ENCODE measurements at places on chromosomes 7 and 10. TPM values are rescaled to one million over a fixed set of nuclear protein-coding genes. Genes with fewer than 3 reads are reported as not detected.

Gene ACHE
- 30.0 TPM for total RNA-seq

GRCh38 chr7:40747856-40748255 is 613.1 kb downstream of the SUGCT start:
- DNase-seq: no peak

- no peak for DNase-seq
Observed at GRCh38 chr10:72912736-72913135, 19.2 kb downstream of the OIT3 start.

GRCh38 chr10:6283655-6284054 is 80.9 kb downstream of the PFKFB3 start:
- no peak for DNase-seq

DNA sequence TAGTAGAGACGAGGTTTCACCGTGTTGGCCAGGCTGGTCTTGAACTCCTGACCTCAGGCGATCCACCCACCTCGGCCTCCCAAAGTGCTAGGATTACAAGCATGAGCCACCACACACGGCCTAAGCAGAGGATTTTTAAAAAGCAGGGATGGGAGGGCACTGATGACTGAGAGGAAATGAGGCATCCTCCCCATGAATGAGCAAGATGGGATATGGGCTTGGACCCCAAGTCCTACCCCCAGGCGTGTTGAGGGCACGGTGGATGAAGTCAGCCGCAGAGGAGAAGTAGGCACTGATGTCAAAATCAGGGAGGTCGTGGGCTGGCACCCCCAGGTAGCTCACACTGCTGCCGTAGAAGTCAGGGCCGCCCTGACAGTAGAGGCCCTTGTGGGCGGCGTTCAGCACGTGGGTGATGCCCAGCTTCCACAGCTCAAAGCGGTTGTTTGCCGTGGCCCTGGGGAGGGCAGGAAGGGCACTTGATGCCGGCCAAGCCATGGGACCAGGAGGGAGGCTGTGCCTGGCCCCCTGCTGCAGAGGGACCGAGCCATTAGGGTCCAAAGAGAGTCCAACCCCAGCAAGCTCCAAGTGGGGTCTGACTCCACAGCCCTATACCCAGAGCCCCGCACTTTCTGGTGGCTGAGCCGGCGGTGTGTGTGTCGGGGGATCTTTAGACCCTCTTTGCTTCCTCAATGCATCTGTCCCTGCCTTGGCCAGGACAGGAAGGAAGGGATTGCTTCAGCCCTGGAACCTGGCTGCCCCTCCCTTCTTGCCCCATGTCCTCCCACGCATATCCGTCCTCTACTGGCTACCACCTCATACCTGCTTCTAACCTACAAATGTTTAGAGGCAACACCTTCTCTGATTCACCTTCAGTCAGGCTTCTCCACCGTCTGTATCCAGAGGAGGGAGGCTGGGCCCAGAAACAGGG is 3.4 kb upstream of the SAMD8 start:
- no peak for DNase-seq

- no peak for DNase-seq
Observed at GRCh38 chr10:110163192-110163773, 44.1 kb upstream of the MXI1 start.

DNA sequence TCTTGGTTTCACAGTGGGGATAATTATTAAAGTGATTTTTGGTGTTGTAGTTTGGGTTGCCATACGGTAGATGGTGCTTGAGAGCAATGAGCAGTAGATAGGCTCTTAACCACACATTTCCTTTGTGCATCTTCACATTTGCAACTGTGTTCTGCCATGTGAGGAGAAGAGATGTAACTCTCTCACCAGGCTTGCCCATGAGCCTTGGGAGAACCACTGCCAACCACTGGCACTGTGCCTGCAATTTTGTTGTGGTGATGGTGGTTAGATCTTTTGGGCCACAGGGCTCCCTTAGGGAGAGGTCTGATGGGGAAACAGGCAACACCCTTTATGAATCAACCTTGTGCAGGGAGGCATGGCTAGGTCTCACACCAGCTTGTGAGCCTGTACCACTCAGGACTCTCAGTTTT is 204.3 kb downstream of the CCDC7 start:
- DNase-seq: no peak

GRCh38 chr10:121981346-121981745 is 6.3 kb upstream of the NSMCE4A start:
- DNase-seq: no peak

Gene CDK5
- 52.9 TPM for total RNA-seq

- DNase-seq: peak; percentile 94
Observed at GRCh38 chr7:149771720-149772240, 1.6 kb downstream of the ZNF467 start.

GRCh38 chr10:26626066-26626465 is 71.4 kb upstream of the PDSS1 start:
- no peak for DNase-seq

GRCh38 chr7:22093936-22094335 is 148.2 kb upstream of the CDCA7L start:
- DNase-seq: no peak

DNA sequence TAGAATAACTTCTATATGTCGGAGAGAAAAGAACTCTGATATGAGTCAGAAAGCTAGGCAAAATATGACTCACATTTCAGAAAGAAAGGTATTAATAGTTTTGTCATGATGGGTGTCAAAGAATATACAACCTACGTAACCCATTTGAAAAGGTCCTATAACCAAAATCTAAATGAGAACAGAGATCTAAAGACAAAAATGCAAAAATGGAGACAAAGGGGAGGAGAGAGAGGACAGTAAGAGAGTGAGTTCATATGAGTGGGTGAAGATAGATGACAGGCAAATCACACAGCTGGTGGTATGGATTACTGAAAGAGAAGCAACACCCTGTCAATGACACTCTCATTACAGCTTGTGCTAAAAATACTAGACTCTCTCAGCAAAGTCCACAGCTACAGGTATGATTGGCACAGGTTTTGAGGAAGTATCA is 25.6 kb downstream of the ANKMY2 start:
- DNase-seq: no peak

All from glutamatergic neuron (in vitro differentiated cells).